NCI-H1436 (cell line): ENCODE measurements at places on chromosomes 1 and 21.

DNA sequence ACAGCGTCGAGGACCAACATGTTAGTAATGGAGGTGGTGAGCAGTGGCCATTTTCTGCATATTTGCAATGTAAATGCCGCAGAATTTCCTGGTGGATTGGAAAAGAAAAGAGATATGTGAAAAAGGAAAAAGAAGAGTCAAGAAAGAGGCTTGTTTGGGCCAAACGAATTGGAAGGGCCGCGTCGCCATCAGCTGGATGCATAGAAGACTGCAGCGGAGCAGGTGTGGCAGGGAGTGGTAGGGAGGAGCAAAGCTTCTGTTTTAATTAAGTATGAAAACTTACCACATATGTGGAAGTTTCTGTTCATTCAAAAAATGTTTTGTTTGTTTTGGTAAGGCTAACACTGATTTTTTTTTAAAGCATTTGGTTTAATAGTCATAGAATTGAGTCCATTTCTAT, 690.7 kb downstream of the NCAM2 start:
- no peak for DNase-seq

DNA sequence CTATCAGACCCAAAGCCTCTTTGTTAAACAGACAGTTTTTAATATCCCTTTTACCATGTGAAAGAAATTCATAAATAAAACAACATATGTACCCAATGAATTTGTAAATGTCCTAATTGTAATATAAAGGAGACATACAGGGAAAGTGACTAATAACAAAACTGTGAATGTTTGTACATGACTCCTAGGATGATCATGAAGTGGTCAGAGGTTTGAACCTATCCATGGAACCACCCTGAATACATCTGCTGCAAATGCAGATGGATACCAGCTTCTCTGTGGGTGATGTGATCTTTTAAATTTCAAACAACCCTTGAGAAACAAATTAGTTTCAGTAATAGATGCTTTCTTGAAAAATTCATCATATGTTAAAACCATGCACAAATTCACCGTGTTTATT, 16.7 kb upstream of the ACBD3 start:
- DNase-seq, result no peak

DNA sequence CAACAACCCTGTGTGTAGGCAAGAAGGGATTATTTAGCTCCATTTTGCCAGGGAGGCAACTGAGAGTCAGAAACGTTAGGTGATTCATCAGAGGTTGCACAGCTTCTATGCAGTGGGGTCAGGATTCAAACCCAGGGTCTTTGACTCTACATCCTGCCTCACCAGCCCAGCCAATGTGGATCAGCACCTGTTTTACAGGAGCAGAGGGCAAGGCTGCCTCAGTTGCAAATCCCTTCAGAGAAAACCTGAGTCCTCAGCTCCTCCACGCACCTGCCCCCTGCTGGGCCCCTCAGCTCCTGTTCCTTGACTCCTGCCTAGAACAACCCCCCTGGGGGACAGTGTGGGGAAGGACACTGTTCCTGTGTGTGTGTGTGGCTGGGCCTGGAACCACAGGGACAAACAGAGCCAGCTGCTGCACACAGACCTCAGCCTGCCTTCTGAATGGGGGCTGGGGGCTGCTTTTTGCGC, 61.6 kb downstream of the LRRN2 start:
- peak; percentile 73 for DNase-seq

DNA sequence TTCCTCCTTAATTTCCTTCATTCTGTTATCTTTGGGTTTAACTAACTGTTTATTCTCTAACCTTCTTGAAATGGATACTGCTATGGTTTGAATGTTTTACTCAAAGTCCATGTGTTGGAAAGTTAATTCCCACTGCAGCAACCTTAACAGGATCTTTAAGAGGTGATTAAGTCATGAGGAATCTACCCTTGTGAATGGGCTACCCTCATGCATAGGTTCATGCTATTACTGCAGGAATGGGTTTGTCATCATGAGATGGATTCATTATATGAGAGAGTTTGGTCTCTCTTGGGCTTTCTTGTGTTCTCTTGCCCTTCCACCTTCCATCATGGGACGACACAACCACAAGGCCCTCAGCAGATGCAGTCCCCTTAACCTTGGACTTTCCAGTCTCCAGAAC, 516.9 kb downstream of the ADGRL2 start:
- DNase-seq, result no peak
